ENCODE measurements at places on chromosomes 5 and 9.

DNA sequence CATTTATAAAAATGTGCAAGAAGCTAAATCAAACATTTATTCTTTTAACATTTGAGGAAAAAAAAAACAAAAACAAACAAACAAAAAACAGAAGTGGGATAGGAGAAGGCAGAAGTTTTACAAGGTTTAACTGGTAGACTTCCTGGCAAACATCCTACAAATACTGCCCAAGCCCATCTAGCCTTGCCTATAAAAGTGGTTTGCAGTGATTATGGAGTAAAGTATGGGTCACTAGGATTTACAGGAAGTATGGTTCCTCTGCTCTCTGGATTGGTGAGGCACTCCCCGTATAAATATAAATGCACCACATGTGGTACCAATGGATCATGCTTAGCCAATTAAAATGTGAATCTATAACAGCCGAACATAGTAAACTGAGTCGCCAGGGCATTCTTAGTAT is 291.9 kb downstream of the EDIL3 start:
- no peak for DNase-seq

DNA sequence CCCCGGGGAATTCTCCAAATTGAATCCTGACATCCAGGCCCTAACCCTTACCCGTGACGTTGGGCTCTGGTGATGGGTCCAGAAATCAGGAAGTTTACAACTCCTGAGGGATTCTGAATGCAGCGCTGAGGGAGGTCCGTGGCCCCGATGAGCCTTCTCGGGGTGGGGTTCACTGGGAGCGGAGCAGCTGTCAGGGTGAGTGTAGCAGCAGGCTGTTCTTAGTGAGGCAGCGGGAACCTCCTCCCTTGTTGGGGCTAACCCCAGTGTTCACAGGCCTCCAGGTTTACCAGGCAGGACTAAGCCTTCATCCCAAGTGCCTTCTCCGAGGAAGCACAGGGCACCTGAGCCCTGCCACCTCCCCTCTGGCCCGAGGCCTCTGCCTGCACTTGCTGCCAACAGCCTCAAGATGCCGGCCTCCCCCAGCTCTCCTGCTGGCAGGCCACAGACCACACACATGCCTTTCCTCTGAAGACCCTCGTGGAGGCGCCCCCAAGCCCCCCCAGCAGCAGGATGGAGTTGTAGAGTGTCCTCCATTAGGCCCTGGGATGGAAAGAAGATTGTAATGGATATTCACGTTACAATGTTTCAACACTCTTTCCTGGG is 7.3 kb upstream of the ADAMTS16 start:
- DNase-seq: no peak

DNA sequence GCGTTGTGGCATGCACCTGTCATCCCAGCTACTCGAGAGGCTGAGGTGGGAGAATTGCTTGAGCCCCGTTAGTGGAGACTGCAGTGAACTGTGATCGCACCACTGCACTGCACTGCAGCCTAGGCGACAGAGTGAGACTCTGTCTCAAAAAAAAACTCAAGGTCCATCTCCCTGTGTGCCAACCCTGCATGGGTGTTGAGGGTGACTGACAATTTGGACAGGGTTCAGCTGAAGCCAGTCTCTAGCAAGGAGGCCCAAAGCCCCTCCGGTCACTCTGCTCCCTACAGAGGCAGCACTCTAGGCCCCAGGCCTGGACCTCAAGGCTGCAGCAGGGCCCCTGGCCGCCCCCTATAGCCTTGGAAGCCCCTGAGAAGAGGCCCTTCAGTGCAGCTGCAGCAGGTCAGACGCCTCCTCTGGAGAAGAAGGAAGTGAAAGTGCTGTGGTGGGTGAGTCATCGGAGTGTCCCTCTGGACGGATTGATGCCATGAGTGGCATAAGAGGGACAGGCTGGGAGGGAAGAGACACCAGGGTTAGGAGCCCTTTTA is 39.2 kb upstream of the NEK6 start:
- DNase-seq: no peak

- peak; percentile 34 for DNase-seq
Observed at GRCh38 chr5:146890731-146891440, 12.3 kb upstream of the PPP2R2B start.

GRCh38 chr9:11708899-11709298 is 984.3 kb upstream of the TYRP1 start:
- no peak for DNase-seq

DNA sequence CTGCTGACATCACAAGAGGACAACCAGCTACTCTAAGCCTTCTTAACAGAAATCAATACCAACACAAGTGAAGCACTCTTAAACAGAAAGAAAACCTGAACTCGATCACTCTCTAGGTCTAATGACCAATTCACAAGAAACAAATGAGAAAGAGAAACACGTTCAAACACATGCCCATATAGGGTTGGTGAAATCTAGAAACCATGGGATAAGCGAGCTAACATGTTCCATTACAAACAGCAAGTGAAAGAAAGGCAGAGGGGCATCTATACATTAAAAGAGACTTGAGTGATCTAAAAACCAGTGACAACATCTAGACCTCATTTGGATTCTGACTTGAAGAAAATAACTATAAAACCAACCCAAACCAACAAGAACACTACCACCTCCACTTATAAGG is 74.9 kb upstream of the RETREG1 start:
- no peak for DNase-seq

DNA sequence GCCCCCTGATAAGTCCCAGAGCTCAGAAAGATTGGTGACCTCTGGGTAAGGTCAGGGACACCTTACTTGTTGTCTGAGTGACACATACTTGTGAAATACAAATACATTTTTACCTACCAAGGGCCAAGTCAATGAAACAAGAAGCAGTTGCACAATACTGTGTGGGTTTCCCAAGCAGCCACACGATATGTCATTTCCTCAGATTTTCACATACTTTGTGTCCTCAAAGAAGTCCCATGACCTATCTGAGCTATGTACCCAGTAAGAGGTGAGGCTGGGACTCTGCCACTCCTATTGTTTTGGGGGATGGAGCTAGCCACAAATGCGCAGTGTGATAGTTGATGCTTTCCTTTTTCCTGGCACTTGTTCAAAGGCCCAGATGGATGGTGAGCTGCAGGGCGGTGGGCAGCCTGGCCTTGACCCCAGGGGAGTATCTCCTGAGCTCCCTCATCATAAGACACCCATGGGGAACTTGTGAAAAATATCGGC is 4.8 kb upstream of the SLC25A51 start:
- no peak for DNase-seq
